Dermis blood vessel endothelial cell (primary cell): ENCODE measurements at places on chromosomes 16 and 17.

GRCh38 chr17:41957031-41957868 lies 9.3 kb upstream of the CNP start:
- DNase-seq = peak; percentile 56

DNA sequence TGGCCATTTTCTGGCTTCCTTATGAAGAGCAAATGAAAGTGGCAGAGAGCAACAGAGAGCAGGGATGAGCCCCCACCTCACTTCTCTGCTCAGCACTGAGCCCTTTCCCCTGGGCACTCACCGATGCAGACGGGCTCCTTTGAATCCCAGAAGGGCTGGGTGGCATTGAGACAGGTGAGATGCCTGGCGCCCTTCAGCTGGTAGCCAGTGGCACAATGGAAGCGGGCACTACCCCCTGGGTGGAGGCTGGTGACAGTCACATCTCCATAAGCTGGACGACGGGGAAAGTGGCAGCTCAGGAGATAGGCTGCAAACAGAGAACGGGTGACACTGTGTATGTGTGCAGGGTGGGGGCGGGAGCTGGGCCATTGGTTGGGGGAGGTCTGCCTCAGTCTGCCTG lies 12.5 kb upstream of the PHF12 start:
- no peak for DNase-seq

- no peak for DNase-seq
Measured at GRCh38 chr16:85850344-85850880, 48.5 kb upstream of the IRF8 start.

- DNase-seq = no peak
Measured at GRCh38 chr17:21303441-21304065, 19.0 kb downstream of the MAP2K3 start.
